Stimulated activated CD4-positive, alpha-beta T cell treated with anti-CD3 and anti-CD28 coated beads, Interleukin-1b, Interleukin-23, amount 100 ng/mL, for 48 hours (primary cell): ENCODE measurements at places on chromosomes 11 and 22.

DNA sequence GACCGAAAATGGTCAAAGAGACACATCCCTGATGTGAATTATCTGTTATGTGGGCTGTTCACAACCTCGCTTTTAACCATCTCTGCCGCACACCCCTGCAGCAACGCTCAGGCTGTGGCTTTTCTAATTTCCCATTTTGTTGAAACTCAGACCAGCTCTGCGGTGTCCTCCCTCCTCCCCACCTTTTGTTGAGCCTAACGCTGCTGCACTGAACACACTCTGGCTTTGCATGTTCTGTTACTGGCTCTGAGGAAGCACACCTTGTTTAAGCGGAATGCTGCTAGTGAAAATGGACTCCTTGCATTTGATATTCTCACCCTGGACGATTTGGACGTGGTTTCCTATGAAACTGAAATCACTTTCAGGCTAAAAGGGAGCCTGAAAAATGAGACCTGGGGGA is 198.5 kb upstream of the MTNR1B start:
- DNase-seq, result no peak

GRCh38 chr22:22098457-22099193 is 116.0 kb upstream of the TOP3B start:
- DNase-seq, result no peak

- DNase-seq, result no peak
Observed at GRCh38 chr11:36426226-36426848, 83.7 kb downstream of the TRAF6 start.

- no peak for DNase-seq
Observed at GRCh38 chr11:80722629-80723028, 1281.8 kb upstream of the TENM4 start.

DNA sequence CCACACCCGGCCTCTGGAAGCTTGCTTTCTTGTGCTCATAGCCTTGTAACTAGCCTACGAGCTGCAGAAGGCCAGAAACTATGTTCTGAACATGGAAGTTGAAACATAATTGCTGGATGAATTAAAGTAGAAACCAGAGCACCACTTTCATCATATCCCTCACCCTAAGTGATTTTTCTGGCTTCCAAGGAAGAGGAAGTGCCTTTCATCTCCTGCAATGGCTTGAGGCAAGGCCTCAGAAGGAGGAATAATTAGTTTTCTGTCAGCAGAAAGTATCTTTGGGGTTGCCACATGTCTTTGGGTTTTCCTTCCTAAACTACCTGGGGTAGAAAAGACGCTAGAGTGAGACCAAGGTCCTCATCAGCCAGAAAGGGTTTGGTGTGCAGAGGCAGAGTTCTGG is 14.5 kb downstream of the RPL27A start:
- no peak for DNase-seq

DNA sequence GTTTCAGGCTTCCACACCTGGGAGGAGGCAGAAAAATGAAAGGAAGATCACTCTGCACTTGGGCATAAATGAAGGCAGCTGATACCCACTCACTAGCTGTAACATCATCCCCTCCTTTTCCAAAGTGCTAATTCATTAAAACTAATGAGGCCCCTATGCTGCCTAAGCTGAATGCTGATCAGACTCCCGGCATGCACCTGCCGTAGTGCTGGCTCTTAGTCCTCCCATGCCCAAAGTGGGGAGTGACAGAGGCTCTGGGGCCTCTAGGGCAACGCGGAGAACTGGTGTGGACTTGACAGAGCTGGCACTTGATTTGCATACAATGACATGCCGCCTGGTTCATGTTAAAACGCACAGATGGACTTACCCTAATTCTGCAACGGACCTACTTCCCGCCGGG is 96.5 kb upstream of the NCAM1 start:
- no peak for DNase-seq
